ENCODE measurements at places on chromosomes 16 and 17. TPM values are rescaled to one million over a fixed set of nuclear protein-coding genes. Genes with fewer than 3 reads are reported as not detected.

DNA sequence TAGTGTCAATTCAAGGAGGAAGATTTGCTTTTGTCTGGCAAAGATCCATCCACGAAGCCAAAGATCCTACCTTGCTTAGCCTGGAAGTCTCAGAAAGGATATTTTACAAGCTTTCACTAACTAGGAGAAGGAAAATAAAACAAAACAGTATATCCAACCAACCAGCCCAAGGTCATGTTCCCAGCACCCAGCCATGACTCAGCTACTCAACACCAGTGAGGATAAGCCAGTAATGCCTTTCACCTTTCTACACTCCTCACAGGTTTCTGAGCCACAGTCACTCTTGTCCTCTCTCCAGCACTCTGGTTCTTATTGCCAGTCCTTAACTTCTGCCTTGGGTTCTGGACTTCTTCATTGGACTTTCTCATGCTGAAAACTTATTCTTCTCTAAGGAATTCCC, 116.2 kb downstream of the CDH11 start:
- DNase-seq, result no peak

- DNase-seq, result no peak
Measured at GRCh38 chr17:51650202-51650601, 389.9 kb downstream of the UTP18 start.

Gene CDK5R1
- total RNA-seq, result 1.9 TPM

DNA sequence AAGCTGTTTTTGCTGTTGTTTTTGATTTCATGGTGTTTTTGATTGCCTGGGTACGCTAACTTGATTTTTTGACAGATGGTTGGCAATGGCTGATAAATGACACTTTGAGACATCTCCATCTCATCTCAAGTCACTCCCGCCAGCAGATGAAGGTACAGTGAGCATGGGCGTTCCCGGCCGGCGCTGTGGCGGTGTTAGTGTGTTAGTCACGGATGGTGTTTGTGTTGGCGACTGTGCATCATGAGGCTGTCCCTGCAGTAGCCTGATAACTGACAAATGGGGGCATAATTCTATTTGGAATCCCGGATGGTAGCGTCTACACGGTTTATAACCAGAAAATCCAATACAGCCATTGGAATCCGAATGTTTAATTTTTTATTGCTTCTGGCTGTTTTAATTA, 81.6 kb upstream of the ZNF750 start:
- no peak for DNase-seq

GRCh38 chr17:63337579-63337978, 108.5 kb downstream of the CYB561 start:
- DNase-seq, result no peak

Gene CDH13
- total RNA-seq, result 12.8 TPM

GRCh38 chr17:43599835-43600234, 53.7 kb upstream of the ETV4 start:
- DNase-seq, result peak; percentile 73

Gene VMO1
- total RNA-seq, result 0.35 TPM

GRCh38 chr17:60093694-60094093, 15.0 kb upstream of the HEATR6 start:
- no peak for DNase-seq

DNA sequence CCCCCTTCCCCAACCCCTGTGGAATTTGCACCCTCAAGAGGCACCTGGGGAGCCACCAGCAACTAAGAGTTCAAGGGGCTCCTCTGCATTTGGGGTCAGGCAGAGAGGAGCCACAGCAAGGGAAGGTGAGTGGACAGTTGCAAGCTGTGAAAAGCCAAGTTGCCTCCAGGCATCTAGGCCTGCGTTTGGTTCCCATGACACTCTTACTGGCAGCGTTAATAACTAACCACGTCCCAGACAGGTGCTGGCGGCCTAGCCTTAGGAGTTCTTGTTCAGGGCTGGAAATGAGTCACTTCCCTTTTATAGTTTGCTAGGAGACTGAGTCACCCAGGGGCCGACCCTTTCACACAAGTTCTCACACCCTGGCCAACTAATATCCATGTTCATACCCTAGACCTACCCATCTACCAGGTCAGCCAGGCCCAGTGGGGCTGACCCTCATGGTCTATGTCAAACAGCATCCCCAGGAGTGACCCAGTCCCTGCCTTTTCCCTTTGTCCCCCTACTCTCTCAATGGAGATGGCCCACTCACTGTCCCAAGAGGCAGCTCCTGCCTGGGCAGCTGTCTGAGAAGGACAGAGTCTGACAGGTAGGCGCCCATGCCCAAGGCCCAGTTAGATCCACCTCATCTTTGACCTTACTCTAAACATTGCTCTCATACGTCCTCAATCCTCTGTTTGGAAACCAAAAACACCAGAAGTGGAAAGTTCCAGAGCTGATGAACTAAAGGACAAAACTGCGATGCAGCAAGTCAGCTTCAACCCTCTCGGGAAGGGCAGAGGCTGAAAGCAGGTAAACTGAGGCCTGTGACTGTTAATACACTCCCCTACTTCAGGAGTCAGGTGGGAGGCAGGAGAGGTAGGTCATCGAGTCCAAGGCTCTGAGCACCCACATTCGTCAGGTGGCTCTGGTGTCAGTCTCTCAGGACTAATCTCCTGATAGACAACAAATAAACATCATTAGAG, 300.6 kb downstream of the SOX9 start:
- peak; percentile 98 for DNase-seq

- peak; percentile 18 for DNase-seq
Measured at GRCh38 chr16:57039148-57039812, 49.9 kb downstream of the NLRC5 start.

GRCh38 chr17:7260151-7260550, 2.1 kb downstream of the CLDN7 start:
- no peak for DNase-seq

DNA sequence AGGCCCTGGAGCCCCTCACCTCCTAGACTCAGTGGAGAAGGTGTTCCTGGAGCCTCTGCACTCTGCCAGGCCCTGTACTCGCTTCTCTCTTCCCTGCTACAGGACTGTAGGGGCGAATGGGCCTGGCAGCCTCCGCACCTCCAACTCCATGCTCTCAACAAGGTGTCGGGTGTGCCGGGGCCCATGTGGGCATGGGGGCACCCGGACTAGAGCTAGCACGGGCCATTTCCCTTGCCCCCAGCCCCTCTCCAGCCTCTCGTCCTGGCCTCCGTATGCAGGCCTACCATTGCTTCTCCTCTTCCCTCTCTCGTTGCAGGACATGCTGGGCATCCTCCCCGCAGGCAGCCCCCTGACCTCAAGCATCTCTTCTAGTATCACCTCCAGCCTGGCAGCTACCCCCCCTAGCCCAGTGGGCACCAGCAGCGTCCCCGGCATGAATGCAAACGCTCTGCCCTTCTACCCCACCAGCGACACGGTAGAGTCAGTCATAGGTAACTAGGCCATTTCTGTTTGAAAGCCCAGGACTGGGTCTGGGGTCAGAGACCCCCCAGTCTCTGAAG, 25.8 kb downstream of the UNC13D start:
- DNase-seq, result no peak

DNA sequence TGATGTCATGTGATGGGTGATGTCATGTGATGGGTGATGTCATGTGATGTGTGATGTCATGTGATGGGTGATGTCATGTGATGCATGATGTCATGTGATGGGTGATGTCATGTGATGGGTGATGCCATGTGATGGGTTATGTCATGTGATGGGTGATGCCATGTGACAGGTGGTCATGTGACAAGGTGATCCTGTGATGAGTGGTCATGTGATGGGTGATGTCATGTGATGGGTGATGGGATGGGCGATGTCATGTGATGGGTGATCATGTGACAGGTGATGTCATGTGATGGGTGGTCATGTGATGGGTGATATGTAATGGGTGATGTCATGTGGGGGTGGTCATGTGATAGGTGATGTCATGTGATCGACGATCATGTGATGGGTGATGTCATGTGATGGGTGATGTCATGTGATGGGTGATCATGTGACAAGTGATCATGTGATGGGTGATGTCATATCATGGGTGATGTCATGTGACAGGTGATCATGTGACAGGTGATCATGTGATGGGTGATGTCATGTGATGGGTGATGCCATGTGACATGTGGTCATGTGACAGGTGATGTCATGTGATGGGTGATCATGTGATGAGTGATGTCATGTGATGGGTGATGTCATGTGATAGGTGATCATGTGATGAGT, 17.2 kb downstream of the CD300LB start:
- DNase-seq, result peak; percentile 30

Gene EFCAB5
- total RNA-seq, result 0.18 TPM

Gene GID4
- total RNA-seq, result 11.2 TPM

DNA sequence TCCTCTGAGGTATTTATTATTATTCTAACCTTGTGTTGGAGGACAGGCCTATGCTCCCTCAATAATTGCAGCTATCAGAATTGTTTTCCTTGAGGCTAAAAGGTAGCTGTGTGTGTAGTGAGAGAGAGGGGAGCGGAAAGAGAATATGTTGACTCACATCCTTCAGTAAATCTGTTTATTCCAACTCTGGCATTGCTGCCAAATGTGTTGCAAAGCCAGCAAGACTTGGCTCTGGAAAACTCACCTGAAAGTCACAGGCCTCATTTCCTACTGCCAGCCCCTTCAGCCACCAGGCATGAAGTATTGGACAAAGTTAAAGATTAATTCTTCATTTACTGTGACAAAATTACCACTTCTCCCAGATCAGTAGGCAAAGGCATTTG, 9.6 kb downstream of the CA10 start:
- DNase-seq, result no peak

GRCh38 chr17:66687570-66688284, 147.2 kb upstream of the CACNG5 start:
- no peak for DNase-seq

Gene BICDL2
- not detected for total RNA-seq

GRCh38 chr17:31388770-31389656, 2.5 kb upstream of the RAB11FIP4 start:
- DNase-seq, result no peak

GRCh38 chr16:23712976-23713375, at the start of gene ERN2:
Gene ERN2 (minus strand): TSS chr16:23713222. CDS start chr16:23713187, 35 bp downstream.
- DNase-seq, result no peak

DNA sequence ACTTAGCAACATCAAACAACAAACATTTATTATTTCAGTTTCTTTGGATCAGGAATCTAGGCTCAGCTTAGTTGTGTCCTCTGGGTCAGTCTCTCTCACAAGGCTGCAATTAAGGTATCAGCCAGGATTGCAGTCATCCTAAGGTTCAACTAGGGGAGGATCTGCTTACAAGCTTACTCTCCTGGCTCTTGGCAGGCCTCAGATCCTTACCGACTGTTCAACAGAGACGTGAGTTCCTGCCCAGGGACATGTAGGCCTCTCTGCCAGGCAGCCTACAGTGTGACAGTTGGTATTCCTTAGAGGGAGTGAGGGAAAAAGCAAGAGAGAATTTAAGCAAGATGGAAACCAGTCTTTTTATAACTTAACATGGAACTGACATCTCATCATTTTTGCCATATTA, 294.0 kb downstream of the ZFHX3 start:
- no peak for DNase-seq

Gene FOXN1
- not detected for total RNA-seq

- no peak for DNase-seq
Measured at GRCh38 chr17:45225051-45225700, 3.5 kb downstream of the FMNL1 start.

DNA sequence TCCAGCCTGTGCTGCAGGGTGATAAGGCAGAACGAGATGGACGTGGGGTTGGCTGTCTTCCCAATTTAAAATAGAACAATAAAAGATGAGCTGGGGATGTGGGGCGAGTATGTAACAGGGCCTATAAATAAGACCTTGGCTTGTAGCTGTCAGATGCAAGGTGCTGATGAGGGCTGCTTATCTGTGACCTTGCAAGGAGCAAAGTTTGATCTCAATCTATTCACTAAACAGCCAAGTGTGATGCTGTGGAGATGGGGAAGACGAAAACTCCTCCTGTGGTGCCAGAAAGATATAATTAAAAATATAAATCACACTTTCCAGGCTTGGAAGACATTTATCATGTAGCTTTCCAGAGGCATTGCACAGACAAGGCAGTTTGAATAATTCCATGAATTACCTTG, 26.7 kb upstream of the TEX2 start:
- no peak for DNase-seq

DNA sequence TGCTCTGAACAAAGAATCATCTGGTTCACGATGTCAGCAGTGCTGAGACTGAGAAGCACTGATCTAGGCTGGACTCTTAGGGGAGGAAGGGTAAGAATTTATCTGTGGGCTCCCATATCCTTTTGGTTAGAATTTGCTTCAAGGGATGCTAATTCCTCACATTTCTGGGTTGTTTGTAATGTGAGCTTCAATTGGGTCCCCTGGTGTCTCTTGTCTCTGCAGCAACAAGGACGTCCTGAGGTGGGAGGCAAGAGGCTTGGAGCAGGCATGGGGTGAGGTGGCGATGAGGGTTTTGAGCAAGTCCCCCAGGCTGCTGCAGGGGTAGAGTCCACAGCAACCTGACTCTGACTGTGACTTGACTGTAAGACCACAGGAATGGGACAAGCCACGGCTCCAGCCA, 213.8 kb upstream of the NLRP1 start:
- no peak for DNase-seq

DNA sequence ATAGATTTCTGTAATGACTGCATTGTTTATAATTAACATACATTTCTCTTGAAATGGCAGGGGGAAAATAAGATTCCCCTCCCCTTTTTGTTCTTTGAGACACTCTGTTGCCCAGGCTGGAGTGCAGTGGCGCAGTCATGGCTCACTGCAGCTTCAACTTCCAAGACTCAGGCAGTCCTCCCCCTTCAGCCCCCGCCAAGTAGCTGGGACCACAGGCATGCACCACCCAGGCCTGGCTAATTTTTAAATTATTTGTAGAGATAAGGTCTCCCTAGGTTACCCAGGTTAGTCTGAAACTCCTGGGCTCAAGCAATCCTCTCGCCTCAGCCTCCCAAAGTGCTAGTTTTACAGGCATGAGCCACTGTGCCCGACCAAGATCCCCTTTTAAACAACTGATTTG, 67.7 kb downstream of the KATNIP start:
- DNase-seq, result no peak

GRCh38 chr17:67746704-67747571, 29.2 kb downstream of the NOL11 start:
- DNase-seq, result no peak

Gene ZNF174
- 9.8 TPM for total RNA-seq

Gene TM4SF5
- total RNA-seq, result not detected

DNA sequence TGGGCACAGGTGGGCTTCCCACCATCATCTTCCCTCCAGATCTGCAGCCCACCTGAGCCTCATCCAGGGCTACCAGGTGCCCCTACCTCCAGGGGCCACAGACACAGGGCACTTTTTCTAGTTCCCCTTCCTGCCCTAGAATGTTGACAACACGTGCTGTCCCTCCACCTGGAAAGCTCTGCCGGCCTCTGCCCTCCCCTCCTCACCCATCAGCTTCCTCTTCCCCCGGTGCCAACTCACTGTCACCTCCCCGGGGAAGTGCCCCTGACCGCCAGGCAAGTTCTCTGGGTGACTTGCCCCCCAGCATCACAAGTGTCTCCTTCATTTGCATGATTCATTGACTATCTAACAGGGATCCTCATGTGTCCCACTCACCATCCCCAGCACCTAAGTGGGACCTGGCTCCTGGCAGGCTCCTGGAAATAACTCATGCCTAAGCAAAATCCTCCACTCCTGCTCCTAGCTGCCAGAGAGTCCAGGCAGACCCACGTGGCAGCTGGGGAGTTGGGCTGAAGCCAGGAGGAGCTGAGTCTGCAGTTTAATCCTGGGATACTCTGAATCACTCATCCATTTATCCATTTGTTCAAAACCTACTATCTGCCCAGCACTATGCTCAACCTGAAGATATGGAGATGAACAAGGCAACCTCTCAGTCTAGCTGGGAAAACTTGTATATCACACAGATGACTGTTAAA, 304.4 kb downstream of the FOXL1 start:
- DNase-seq, result peak; percentile 52

All from HFFc6 (cell line).